ENCODE measurements at places on chromosomes 6 and 20.

GRCh38 chr6:157669747-157670216 lies 153.3 kb upstream of the SNX9 start:
- no peak for DNase-seq

- no peak for DNase-seq
Measured at GRCh38 chr6:154157082-154157481, 118.0 kb downstream of the OPRM1 start.

DNA sequence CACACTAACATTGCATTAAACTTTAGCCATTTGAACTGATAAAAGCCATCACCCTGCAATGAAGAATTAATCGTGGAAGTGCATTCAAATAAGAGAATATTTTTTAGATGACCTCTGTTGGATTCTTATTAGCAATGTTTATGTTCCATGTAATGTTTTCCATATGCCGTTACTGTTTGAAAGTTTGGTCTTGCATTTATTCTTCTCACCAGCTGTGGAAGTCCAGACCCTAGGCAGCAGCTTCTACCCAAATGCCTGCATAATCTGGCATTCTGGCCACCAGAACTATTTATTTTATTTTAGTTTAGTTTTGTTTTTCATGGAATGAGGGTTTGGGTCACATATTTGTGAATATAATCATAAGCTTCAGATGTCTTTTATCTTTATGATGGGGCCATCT lies 140.4 kb downstream of the SAMD5 start:
- no peak for DNase-seq

- no peak for DNase-seq
Measured at GRCh38 chr20:21234324-21234723, 68.8 kb upstream of the XRN2 start.

DNA sequence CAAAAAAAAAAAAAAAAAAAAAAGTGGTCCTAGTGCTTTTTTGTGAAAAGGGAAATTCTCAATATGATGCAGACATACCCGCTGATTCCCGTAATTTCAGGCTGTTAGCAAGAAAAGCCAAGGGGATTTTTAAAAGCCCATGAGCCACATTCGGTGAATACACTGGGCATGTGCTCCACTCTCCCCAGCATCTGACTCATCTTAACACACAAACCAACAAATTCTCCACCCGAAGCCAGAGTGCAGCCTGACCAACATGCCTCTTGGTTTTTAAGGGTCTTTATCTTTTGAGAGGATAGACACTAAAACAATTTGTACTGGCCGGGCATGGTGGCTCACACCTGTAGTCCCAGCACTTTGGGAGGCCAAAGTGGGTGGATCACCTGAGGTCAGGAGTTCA lies 45.5 kb upstream of the CD83 start:
- DNase-seq, result no peak

- no peak for DNase-seq
Measured at GRCh38 chr6:165308926-165309731, at the start of gene C6orf118. C6orf118 (minus strand) TSS chr6:165309605; CDS start chr6:165309586, 19 bp downstream.

- DNase-seq, result no peak
Measured at GRCh38 chr6:96844530-96844929, 7.3 kb upstream of the GPR63 start.
